Fibroblast of skin of scalp (primary cell): ENCODE measurements at places on chromosomes 16 and 17.

DNA sequence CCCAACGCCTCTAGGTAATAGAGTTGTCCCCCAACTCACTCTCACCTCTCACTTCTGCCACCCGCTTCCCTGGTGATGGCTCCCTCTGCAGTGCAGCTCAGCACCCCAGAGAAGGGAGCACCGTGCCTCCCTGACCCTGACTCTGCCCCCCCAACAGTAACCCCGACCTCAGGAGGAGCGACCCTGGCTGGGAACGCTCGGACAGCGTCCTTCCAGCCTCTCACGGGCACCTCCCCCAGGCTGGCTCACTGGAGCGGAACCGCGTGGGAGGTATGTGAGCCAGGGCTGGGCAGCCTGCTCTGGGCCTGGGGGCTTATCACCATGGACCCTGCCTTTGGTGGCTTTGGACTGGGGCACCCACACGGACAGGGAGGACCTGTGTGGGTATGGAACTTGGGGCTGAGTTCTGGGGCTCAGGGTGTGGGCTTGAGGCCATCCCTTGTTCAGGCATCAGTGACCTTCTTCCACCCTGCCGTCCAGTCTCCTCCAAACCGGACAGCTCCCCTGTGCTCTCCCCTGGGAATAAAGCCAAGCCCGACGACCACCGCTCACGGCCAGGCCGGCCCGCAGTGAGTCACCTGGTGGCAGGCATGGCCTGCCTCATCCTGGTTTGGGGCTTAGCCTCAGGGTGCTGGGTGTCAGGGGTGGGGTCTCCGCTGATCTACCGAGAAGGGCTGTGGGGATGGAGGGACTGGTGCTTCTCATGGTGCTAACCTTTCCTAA, 6.7 kb upstream of the C17orf107 start:
- no peak for DNase-seq

- no peak for DNase-seq
Observed at GRCh38 chr17:5816491-5817070, 232.3 kb upstream of the NLRP1 start.

DNA sequence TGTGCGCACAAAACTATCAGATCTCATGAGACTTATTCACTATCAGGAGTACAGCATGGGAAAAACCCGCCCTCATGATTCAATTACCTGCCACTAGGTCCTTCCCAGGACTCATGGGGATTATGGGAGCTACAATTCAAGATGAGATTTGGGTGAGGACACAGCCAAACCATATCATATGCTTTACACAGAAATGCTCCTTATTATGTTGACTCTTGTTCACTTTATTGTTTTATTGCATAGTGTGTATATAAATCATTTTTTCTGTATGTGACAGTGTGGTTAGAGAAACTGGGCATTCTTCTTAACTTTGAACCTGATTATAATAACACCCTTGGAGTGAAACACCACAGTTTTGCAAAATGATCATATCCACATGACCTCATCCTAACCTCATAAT, 212.8 kb upstream of the TNRC6C start:
- DNase-seq: no peak

- peak; percentile 73 for DNase-seq
Observed at GRCh38 chr17:47335101-47335936, 11.6 kb downstream of the EFCAB13 start.

- no peak for DNase-seq
Observed at GRCh38 chr17:29914819-29915537, 15.1 kb downstream of the SSH2 start.

DNA sequence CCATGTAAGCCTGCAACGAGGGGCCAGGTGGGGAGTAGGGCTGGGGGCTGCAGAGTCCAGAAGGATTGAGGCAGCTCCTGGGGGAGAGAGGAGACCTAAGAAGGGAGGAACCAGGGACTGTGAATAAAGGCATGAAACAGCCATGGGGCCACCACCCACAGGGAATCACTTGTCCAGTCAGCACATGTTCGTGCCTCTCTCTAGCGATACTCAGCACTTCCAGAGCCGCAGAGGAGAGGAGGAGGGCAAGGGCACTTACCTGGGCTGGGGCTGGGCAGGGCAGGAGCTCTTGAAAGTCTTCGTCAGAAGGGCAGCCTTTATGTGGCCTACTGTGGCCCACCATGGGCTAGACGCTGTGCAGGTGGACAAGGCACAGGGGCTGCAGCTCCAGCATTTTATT, 24.2 kb downstream of the CACNA1G start:
- DNase-seq: no peak

GRCh38 chr16:180681-181564, 664 bp downstream of the HBQ1 start:
- peak; percentile 57 for DNase-seq

DNA sequence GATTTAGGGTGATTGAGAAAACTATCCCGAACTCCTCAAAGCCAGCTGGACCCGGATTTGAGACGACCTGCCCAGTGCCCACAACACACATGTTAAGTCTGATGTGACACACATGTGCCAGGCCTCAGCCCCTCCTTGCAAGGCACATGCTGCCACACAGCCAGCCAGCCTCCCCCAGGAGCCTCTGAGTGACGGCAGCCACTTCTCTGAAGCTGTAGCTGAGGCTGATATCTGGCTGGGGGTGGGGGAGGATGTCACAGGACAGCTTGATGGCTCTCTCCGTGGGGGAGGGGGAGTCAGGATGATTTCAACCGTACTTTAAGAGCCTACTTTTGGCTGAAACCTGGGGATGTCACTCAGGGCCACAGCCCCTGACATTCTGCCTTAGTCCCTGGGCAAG, 40.9 kb downstream of the SRCIN1 start:
- no peak for DNase-seq

- peak; percentile 40 for DNase-seq
Observed at GRCh38 chr17:6574687-6575595, 18.6 kb upstream of the PITPNM3 start.

DNA sequence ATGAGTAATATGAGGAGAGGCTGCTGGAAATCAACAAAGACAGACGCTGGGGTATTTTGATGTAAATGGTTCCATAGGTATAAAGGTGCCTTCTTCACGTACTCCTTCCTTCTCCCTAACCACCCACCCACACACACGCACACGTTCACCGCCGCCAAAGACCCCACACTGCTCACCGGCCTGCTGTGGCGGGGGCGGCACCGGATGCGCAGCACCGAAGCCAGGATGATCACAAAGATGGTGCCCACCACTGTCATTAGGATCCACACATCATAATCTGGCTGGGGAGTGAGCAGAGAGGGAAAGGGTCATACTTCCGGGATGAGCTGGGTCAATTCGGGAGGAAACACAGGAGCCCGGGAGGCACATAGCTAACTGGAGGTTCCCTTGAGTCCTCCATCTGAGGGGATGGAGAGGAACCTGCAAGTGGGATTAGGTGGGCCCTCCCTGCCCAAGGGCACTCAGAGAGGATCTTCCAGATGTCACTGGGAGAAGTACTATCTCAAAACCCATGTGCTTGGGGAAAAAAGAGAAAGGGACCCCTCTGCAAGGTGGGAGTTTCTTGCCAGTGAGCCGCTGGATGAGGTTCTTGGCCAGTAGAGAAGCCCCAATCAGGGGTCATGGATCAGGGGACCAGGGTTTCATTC, 10.5 kb upstream of the SUPT4H1 start:
- no peak for DNase-seq

DNA sequence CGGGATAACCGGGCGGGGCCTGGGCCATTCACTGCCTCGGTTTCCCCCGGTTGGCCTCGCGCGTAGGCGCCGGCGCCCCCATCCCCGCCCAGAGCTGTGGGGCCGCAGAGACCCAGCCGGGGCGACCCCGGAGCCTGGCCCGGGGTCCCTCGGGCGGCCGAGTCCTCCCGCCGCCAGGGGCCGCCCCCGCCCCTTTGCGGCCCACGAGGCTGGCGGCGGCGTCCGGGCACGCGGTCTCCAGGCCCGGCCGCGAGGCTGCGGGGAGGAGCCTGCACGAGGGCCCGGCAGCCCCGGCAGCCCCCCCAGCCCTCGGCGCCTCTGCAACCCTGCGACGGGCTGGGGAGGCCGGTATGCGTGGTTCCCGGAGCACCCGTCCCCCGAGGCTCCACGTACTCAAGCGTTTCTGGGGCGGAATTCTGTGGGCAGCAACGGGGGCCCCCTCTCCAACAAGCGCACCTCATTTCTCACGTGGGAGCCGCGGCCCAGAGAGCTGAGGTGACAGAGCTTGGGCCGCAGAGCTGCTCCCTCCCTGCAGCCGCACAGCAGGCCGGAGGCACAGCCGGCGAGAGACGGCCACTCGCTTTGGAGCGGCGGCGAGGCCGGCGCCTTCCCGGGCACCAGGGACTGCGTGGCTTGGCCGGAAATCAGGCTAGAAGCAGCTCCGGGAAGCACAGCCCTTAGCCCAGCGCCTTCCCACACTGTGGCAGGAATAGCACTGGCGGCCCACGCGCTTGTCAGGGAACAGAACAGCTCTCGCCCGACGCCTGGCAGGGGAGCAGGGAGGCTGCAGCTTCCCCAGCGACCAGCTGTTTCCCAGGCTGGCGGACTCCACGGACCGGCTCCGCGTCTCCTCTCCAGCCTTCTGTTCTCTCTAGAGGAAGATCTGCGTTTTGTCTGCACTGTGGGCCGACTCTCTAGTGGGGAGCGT, 867 bp upstream of the LIMD2 start:
- peak; percentile 61 for DNase-seq

DNA sequence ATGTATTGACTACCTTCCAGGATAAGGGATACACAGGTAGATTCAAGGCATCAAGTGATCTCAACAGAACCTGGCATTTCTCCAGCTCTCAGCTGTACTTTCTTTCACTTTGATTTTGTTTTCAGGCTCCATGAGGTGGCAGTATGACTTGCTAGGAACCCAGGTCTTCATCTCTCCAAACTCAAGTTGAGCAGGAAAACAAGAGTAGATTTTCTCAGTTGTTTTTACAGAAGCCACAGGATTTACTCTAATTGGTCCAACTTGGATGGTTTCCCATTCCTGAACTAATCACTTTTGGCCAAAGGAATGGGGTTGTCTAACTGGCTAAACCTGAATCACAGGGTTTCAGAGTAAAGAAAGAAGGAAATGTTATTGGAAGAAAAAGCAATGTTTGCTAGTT, 146.6 kb downstream of the TRIM37 start:
- peak; percentile 63 for DNase-seq

DNA sequence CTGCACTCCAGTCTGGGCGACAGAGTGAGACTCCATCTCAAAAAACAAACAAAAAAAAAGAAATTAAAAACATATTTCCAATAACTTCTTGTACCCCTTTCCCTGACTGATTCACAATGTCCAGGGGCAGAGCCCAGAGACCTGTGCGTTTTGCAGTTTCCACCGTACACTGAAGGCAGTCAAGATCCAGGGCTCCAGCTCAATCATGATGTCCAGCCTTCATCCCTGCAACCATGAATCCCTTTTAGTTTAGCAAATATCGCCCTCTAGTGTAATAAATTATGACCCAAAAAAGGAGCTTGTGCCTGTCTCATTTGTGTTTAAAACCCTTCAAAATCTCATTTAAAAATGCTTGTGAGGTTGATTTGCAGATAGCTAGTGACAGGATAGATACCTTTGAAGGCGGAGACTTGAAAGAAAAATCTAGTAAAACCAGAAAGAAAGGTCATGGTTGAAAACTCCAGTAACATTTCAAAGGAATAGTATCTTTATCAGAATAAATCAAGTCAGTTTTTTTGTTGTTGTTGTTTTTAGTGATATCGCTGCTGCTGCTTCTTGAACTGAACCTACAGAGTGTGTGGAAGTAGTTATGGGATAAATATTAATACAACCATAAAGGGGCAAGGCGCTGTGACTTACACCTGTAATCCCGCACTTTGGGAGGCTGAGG, 3.7 kb upstream of the ERN1 start:
- DNase-seq: peak; percentile 71

DNA sequence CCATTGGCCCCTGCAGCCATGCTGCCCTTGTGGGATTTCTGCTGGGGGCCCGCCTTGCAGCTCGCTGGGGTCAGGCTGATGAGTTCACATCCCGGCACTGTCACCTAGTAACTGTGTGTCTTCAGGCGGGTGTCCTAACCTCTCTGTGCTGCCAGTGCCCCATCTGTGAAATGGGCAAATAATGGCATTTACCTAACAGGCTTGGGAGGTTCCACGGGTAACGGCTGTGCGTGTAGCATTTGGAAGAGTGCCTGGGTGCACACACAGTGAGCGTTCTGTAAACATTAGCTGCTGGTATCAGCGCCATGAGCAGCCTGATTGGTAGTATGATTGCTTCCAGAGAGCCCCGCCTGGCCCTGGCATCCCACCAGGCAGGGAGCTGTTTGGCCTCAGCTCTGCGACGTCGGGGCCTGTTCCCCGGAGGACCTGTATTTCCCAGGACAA, 167.3 kb upstream of the GSE1 start:
- DNase-seq: no peak

DNA sequence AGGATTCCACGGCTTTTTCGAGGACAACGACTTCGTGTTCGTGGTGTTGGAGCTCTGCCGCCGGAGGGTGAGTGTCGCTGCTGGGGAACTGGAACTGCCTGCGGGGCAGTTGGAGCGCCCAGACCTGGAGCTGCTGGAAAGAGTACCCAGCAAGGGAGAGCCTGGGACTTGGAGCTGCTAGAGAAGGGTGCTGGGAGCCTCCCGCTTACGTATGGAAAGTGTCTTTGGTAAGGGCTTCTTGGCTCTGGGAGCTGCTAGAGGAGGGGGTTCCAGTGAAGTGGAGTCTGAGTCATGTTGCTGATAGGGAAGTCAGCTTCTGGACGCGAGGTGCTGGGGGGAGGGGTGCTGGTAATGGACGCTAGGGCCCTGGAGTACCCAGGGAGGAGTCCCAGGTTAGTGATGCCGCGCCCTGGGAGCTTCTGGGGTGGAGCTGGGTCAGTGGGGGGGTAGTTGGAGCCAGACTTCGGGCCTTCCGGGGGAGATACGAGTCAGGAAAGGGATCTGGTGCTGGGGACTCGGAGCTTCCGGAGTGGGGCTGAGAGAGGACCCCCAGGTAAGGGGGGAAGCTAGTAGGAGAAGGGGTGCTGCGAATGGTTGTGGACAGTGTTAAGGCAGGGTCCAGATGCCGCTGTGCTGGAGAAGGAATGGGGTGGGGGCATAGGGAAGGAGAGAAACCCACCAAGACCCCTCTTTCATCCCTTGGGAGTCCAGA, 741 bp downstream of the PLK1 start:
- DNase-seq: peak; percentile 27

DNA sequence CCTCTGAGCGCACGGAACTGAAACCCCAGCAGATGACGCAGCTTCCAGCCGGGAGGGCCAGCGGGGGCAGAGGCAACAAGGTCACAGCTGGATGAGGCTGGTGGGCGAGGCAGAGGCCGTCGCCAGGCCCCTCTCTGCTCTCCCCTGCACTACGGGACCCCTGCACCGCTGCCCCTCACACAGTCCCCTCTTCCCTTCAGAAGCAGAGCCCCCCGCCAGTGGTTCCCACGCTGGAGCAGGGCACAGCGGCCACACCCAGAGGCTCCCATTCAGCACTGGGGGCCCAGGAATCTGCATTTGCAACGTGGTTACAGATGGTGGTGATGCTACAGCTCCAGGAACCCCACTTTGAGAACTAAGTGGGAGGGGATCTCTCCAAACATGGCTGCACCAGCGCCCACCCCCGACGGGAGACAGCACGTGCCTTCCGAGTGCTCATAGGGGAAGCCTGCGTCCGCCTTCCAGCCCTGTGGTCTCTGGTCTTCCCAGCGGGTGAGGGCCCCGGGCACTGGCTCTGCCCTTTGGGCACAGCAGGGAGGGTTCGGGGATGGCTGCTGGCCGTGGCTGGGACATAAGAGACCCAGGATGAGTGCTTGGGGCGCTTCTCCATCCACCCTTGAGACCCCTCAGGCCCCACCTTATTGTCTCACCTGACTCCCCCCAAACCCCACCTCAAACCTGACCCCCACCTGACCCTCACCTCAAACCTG, 4.7 kb upstream of the RAB40B start:
- DNase-seq: no peak
